ENCODE measurements at places on chromosomes 3 and 15.

- no peak for DNase-seq
Observed at GRCh38 chr3:46856576-46857471, 6.4 kb downstream of the MYL3 start.

- no peak for DNase-seq
Observed at GRCh38 chr15:99052205-99052604, 44.6 kb upstream of the PGPEP1L start.

DNA sequence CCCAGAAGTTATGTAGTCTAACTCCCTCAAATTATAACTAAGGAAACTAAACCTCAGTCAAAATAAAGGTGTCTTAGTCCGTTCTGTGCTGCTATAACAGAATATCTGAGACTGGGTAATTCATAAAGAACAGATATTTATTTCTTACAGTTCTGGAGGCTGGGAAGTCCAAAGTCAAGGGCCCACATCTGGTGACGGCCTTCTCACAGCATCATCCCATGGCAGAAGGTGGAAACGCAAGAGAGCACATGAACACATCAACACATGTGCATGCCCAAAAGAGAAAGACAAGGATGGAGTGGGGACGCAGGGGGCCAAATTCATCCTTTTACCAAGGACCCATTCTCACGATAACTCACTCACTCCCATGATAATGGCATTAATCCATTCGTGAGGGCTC lies 73.1 kb downstream of the PCOLCE2 start:
- no peak for DNase-seq

- DNase-seq, result no peak
Observed at GRCh38 chr3:188403404-188403803, 249.4 kb downstream of the LPP start.

DNA sequence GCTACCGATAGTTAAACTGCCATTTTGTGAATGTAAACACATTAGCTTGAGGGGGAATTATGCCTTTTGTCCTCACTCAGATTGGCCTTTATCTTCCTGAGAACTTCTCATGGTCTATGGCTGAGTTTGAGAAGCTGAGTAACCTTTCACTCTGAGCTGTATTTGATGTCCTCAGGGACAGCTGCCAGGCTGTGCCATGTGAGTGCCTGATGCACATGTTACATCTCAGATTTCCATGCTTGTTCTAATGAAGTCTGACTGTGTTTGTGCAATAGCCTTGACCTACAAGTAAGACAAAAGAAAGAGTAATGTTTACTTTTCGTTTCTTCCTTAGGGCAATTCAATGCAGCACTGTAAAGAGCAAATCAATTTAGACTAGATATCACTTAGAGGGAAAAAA lies 44.1 kb upstream of the ARL6 start:
- no peak for DNase-seq

GRCh38 chr3:188670446-188670845 lies 501.3 kb upstream of the TPRG1 start:
- no peak for DNase-seq

- DNase-seq, result no peak
Observed at GRCh38 chr3:10195366-10196089, 30.8 kb downstream of the IRAK2 start.

DNA sequence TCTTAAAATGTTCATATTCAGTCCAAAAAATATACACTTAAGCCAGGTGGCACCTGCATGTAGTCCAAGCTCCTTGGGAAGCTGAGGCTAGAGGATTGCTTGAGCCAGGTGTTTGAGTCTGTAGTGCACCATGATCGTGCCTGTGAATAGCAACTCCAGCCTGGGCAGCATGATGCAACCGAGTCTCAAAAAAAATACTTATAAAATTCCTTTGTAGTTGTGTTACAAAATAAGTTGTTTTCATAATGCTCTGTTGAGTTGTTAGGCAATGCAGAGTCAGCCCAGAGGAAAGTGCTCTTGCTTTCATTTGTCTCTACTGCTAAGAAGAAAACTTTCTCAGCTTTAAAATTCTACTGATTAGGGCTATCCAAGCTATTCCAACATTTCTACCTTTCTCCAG lies 442.8 kb upstream of the ARRDC4 start:
- DNase-seq, result no peak

GRCh38 chr15:39855400-39855799 lies 64.7 kb downstream of the GPR176 start:
- no peak for DNase-seq

GRCh38 chr3:171206283-171206682 lies 179.8 kb upstream of the SLC2A2 start:
- DNase-seq, result no peak

DNA sequence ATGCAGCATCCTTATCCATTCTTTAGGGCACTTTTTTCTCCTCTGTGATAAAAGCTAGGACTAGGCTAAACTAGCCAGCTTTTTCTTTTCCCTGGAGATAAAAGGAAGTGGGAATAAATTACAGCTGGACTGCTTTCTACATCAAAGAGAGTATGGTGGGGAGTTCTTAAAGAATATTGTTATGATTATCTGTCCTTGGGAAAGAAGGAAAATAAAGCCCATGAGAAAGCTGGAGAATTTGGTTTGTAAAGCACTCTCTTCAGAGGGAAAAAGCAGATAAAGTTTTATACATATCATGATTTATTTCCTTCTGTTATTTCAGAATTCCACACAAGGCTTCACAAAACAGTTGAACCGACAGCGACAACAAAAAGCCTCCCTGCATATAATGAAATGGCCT lies 923.0 kb downstream of the DIPK2A start:
- no peak for DNase-seq

DNA sequence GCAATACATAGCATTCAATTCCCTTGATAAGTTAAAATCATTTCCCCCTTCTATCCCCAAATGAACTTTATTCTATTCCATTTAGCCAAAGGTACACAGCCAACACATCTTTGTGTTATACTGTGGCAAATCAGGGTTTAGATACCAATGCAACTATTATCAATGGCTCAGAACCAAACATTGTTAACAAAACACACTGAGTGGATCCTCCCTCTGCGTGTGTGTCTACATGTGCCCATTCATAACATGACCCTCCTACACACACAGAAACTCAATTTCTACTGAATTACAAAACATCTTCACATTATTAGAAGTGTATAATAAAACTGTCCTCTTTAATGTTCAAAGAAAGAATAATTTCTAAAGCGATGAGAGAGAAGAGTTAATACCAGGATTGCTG lies 1.3 kb downstream of the TTBK2 start:
- DNase-seq, result no peak

- no peak for DNase-seq
Observed at GRCh38 chr15:27412415-27412814, 441.4 kb downstream of the GABRG3 start.
